ENCODE measurements at places on chromosomes 2 and 18.

DNA sequence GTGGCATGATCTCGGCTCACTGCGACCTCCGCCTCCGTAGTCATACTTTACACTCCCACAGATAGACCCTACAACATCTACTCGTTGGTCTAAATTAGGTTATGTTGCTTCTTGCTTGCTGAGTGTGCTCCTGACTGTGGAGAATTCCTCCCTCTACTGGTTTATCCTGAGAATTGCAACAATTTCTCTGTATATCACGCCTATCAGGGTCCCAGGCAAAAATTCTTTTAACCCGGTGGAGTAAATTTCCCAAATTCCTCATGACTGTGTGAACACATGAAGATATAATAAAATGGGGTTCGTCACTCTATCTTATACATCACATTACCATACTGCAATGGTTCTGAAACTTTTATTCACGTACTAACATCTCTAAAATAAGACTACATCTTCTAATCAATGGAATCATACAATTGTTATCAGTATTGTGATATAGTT lies 156.7 kb downstream of the EVA1A start:
- no peak for DNase-seq

DNA sequence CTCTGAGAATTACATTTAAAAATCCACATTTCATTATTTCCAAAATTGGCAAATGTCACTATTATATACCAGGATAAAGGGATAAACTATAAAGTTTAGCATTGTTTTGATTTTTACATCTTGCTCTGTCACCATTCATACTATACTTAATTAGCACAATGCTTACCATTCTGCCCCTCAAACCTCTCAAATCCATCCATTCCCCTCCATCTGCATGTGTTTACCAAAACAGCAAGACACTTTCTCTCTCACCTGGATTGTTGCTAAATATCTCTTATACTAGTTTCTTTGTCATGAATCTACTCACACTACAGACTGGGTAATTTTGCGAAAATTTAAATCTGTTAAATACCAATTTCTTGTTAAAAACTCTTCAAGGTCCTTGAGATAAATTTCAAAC lies 496.1 kb downstream of the NR4A2 start:
- DNase-seq = no peak

- no peak for DNase-seq
Observed at GRCh38 chr2:98726735-98727368, 4.1 kb downstream of the MGAT4A start.

- no peak for DNase-seq
Observed at GRCh38 chr2:12890481-12890991, 173.8 kb downstream of the TRIB2 start.

GRCh38 chr2:140353541-140353940 lies 1573.4 kb upstream of the NXPH2 start:
- no peak for DNase-seq

DNA sequence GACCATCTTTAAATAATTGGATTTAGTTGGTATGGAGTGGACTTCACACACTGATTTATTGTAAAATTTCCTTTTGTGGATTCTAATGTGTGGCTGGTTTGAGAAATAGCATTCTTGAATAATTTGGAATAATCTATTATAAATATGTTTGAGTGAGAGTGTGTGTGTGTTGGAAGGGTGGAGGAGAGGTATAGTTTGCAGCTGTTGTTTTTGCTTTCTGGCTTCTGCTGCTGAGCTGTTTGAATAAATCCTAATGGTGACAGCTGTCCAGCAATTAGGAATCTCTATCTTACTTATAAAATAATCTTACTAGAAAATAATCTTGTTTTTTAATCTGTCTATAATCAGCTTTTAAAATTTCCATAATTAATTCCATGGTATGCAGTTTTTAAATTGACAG lies 1283.0 kb upstream of the CDH2 start:
- no peak for DNase-seq

DNA sequence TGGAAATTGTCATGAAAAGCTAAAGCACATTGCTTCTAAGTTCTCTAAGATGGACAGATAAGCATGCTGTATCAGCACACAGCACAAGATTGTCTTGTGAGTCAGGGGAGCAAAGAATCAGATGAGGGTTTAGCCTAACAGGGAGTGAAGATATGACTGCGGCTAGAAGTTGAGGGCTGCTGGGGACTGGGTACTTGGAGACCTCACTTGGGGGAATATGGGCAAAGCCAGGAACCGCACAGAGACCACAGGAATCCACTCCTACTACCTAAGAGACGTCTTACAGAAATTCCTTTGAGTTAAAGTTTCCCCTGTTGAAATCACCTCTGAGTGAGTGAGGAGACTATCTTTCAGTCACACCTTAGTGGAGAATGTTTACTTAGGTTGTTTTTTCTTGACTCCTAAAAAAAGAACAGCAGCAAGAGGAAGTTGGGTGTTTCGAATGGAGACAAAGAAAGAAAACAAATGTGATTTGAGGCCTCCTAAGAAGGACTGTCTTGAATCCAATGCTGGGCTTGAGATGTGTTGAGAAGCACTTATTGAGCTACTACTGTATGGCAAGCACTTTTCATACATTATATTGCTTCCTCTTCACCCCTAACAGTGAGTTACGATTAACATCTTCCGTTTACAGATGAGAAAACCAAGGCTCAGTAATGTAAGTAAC lies 100.7 kb downstream of the ANKRD44 start:
- peak; percentile 77 for DNase-seq

DNA sequence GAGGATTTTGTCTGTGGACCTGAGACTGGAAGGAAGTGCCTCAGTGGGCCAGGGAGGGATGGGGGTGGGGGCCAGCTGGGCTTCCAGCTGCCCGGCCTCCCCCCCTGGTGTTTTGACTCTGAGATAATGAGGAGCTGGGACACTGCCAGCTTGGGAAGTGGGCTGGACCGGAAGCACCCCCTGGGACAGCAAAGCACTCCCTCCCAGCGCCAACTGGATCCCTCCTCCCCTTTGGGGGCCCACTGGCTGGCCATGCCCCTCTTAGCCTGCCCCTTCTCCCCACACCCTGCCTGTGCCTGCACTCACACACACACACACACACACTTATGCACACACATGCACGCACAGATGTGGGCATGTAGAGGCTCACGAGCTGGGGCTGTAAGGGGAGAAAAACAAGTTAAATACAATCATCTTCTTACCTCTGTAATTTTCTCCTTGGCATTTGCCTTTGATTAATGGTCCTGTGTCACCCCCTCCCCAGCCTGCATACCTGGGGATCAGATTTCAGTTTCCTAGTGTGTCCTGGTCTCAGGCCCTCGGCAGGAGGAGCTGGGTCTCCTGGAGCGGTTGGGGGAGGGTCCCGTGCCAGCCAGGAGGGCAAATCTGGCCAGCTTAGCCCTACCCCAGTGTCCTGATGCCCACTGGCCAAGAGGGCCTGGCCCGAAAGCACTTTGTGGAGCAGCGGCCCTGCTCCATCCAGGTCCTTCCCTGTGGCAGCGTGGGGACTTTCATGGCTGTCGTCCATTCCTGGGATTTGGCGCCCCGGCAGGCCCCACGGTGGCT lies 3.6 kb downstream of the ITM2C start:
- no peak for DNase-seq

- no peak for DNase-seq
Observed at GRCh38 chr18:11561293-11561692, 48.1 kb upstream of the SLC35G4 start.

DNA sequence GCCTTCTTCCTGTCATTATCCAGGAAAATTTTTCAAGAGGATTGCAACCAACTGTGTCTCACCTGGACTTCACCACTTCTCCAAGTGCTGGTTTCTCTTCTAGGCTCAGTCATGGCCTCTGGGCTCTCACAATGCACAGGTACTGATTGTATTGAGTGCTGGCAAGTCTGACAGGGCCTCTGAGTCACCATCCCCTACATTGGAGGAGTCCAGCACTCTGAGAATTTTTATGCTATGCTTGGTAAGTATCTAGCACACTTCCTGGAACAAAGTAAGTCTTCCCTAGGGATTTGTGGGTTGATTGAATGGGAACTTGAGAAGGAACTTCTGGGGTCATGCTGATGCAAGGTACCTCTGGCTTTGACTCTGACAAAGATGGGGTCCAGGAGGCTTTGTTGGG lies 147.2 kb upstream of the CELF4 start:
- no peak for DNase-seq

Data from stimulated activated CD4-positive, alpha-beta T cell treated with anti-CD3 and anti-CD28 coated beads, Interleukin-1b, Interleukin-23, amount 100 ng/mL, for 48 hours (primary cell).